ENCODE measurements at places on chromosomes 1 and 21.

DNA sequence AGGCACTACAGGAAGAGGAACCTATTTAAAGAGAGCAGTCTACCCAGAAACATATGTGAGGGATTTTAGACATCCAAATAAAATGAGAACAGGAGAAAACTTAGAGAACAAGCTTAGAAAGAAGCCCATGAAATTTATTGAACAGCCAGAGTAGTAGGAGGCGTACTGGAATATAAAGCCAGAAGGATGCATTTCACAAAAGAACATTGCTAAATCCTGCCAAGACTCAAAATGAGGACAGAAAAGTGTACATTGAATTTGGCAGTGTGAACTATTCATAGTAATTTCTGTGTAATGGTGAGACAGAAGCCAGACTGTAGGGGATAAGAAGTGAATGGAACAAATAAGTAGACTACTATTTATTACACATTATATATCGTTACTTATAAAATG lies 22.5 kb downstream of the CEPT1 start:
- no peak for DNase-seq

- no peak for DNase-seq
These were observed 63.9 kb downstream of the LYST start for GRCh38 chr1:235802573-235803346.

DNA sequence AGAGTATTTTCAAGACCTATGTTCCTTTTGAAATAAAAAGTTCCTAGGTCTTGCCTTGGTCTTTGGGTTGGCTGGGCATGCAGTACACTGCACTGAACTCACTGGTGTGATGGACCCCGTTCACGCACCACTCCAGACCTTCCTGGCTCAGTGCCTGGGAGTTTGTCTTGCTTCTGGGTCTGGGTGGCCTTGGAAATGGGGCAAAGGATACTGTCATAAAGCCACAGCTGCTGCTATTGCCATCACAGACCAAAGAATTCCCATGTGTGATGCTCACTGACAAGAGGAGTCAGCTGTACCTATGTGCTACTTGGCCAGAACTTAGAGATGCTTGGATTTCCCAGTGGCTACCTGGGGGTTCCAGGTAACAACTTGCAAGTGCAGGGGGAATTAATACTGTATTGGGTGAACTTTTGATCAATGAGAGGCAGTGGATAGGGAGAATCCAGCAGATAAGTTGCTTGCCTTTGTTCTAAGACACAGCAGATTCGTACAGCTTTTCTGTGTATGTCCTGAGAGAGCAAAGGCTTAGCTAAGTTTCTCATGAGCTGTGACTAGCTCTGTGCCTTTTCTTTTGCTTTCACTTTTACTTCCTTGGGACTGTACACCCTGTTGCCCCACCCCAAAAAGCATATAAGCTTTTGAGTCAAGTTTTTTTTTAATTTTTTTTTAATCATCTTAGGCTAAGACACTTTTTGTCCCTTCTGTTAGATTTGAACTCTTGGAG lies 115.3 kb downstream of the RUNX1 start:
- peak; percentile 88 for DNase-seq

- no peak for DNase-seq
These were observed 44.9 kb downstream of the PAFAH2 start for GRCh38 chr1:25952841-25953401.

DNA sequence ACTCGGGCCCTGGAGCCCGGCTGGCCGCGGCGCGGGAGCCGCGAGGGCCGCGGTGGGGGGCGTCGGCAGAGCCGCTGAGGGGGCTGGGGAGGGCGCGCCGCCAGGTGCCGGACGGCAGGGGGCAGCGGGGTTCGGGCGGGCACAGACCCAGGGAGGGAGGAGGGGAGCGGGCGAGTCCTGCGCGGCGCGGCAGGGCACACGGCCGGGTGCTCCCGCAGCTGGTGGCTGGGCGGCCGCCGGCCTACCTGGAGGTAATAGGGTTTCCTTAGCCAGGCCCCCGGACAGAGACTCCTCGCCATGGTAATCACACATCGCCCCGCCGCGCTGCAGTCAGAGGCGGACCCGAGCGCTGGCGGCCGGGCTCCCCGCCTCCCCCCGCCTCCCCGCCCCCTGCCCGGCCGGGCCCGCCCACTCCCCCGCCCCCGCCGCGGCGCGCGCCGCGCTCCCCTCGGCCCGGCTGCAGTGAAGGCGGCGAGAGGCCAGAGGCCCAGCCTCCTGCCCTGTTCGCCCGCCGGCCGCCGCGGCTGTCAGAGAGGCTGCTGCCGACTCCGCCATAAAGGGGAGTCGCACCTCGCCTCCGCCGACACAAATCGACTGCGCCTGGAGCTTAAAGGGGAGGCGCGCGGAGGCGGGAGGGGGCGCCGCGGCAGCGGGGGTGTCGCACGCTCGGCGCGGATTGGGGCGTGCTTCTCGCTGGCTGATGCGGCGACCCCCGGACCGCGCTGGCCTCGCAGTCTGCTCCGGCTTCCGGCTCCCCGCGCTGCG lies at the start of gene DIPK1A:
Gene DIPK1A (minus strand): TSS at position 332 of the 765 bp plus-strand sequence. CDS start 33 bp downstream, at position 299.
- DNase-seq = peak; percentile 81

DNA sequence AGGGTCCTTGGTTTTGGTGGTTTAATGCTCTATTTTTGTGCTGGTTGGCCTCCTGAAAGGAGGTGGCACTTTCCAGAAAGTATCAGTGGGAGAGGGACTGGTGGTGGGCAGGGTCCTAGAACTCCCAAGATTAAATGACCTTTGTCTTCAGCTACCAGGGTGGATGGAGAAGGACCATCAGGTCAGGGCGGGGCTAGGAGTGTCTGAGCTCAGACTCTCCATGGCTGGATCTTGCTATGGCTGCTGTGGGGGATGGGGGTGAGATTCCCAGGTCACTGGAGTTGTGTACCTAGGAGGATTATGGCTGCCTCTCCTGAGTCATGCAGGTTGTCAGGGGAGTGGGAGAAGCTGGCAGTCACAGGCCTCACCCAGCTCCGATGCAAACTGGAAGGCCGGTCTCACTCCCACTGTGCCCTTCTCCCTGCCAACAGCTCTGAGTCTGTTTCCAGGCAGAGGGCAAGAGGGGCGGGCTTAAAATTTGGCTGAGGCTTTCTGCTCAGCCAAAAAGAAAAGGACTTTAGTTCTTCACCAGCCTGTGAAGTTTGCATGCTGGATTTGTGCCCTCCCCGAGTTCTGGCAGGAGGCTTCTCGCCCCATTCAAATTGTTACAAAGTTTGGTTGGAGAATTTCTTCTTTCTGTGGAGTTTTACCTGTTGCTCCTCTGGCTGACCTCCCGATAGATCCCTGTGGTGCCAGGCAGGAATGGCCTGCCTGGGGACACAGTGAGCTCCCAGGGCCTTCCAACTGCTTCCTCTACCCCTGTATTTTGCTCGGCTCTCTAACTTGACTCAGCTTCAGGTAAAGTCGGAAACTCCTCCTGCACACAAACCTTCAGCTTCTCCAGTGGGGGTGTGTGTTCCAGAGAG lies 13.1 kb upstream of the KYAT3 start:
- no peak for DNase-seq

DNA sequence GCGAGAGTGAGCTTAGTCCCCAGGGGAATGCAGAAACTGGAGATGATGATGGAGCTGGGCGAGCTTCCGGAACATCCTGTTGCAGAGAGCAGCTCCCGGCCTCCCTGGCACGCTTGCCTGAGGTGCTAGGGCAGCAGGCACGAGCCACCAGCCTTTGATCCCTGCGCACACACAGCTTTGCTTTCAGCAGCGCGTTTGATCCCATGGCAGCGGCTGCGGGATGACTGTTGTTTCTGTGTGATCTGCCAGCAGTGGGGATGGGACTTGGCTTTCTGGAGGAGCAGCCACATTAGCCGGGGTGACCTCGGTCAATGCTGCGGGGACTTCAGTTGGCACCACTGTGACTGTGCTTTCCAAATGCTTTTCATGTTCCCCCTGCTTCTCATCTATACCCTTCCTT lies 193.2 kb downstream of the KAZN start:
- no peak for DNase-seq

GRCh38 chr1:42118125-42118524 lies 35.1 kb upstream of the GUCA2B start:
- DNase-seq = no peak

GRCh38 chr1:85118751-85119150 lies 70.5 kb upstream of the MCOLN3 start:
- DNase-seq = no peak

DNA sequence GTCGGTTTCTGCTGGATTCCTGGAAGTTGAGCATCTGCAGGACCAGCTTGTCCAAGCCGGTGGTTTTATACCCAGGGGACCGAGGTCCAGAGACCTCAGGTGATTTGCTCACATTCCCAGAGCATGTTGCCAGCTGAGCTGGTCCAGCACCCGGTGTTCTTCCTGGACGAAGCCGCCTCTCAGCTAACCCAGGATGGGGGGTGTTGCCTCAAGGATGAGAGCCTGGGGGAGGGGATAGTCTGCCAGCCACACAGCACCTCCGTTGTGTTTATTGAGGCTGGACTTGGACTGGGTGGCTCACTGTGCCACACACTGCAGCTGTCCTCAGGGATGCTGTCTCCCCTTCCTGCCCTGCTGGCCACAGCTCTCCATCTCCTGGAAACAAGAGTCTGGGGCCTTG lies 1.5 kb downstream of the TMEM201 start:
- DNase-seq = no peak

DNA sequence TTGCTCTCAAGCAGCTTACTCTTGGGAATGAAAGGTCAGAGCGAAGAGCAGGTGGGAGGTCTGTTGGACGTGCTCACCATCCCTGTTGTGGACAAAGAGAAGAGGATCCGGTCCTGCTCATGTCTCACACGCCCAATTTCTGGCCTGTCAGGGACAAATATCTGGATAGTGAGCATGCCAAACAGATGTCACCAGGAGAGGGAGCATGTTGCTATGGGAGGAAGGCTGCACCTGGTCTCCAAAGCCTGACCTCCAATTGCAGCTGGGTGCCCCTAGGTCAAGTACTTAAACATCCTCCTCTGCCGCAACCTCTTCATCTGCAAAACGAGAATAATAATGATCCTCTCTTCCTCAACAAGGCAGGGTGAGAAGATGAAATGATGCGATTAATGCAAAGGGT lies 53.4 kb downstream of the DMRTA2 start:
- no peak for DNase-seq

DNA sequence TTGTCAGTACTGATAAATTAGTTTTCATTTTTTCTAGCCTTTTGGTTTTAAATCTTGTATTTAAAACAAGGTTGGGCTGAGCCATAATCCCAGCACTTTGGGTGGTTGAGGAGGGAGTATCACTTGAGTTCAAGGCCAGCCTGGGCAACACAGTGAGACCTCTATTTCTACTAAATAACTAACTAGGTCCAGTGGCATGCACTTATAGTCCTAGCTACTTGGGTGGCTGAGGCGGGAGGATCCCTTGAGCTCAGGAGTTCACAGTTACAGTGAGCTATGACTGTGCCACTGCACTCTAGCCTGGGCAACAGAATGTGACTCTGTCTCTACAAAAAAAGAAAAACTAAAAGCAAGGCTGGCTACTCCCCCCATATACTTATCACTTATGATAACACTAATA lies 21.5 kb upstream of the TTC39A start:
- DNase-seq = no peak

- no peak for DNase-seq
These were observed 36.4 kb downstream of the MAP3K7CL start for GRCh38 chr21:29166853-29167252.

GRCh38 chr1:172932981-172933380 lies 117.8 kb downstream of the TNFSF18 start:
- DNase-seq = no peak

DNA sequence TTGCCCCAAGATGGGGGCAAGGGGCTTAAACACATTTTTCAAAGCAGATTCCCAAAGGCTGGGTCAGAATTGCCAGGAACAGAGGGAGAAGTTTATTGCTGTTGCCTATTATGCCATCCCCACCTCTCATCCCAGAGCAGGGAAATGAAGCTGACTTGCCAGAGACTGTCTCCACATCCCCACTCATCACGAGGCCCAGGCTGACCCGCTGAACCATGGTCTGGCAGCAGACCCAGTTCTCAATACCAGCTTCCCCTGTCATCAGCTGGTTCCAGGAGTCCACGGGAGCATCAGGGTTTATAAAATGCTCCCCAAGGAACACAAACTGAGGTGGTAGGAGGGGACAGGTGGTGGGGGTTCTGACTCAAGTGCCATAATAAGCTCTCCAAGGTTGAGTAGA lies 605.9 kb downstream of the NPHP4 start:
- DNase-seq = no peak

DNA sequence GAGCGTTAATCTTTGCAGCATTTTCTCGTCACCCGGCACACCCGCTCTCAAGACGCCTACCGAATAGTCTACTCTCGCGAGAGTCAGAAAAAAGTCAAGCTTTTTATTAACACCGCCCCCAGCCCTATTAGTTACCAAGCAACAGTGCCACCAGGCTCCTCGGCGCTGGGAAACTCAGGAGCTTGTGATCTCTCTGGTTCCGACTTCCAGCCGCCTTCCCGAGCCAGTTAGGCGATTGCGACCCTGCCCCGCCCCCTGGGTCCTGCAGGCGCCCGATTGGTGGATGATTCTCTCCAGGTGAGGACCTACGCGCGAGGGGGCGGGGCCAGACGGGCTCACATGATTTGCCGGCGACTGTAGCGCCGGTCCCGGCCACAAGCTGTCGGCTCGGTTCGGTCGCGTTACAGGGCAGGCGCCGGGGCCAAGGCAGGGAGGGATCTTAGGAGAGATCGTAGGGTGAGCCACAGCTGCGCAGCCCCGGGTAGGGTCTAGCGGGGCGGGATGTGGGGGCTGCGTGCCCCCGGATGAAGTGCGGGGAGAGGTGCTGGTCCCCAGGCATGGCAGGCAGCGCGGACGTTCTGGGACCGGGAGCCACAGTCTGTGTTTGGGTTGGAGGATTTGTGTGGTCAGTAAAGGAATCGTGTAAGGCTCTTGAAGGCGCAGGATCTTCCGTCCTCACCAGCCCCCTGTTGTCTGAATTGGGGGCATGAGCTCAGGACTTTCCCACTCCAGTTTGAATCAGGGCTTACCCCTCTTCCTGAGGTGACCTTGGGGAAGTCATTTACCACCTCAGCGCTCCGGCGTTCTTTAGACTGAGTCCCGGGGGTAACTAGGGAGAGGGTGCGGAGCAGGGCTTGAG lies at the start of gene PFKFB2:
Gene PFKFB2 (plus strand): TSS at position 365 of the 859 bp plus-strand sequence. CDS start 1,443 bp downstream, outside the sequence.
- DNase-seq = peak; percentile 92

- no peak for DNase-seq
These were observed 103.8 kb downstream of the SLC45A1 start for GRCh38 chr1:8421721-8422120.

- no peak for DNase-seq
These were observed 298.0 kb downstream of the KCTD3 start for GRCh38 chr1:215865060-215865459.

GRCh38 chr1:10271869-10272268 lies 61.5 kb downstream of the KIF1B start:
- no peak for DNase-seq

GRCh38 chr21:30839304-30839703 lies 9.7 kb upstream of the KRTAP7-1 start:
- DNase-seq = peak; percentile 8

DNA sequence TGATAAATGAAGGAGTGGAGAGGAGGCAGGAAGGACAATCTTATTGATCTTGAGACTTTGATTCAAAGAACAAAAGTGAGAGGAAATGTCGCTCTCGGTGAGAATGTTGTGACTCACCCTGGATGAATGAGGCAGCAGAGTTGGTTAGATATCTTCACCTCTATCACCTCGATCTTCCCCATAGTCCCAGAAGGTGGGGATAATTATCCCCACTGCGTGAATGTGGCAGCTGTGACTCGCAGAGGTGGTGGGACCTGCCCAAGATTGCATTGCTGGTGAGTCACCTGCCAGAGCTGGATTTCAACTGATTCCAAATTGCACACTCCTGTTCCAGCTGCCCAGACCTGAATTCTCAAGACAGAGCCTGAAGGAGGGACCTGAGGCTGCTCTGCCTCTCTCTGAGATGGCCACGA lies 105.0 kb downstream of the MATN1 start:
- DNase-seq = no peak

GRCh38 chr1:48026275-48026674 lies 29.1 kb upstream of the TRABD2B start:
- no peak for DNase-seq
